ENCODE measurements at places on chromosomes 1 and 21.

GRCh38 chr1:235984041-235984825 is 80.7 kb downstream of the NID1 start:
- no peak for DNase-seq

DNA sequence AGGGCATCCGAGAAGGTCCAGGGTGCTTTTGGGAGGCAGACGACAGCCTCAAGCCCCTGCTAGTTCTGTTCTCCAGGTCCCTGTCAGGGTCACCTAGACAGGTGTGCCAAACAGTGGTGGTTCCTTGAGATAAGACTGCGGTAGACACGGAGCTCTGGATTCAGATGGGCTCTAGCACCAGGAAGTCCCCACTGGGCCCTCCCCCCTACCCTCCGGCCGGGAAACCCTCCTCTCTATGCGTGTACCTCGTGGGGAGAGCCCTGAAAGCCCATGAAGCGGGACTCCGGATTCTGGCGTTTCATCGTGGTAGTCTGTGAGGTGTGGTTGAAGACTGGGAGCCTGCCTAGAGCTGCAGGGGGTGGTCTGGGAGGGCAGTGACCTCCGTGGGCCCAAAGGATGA is 2.1 kb upstream of the KCNA2 start:
- no peak for DNase-seq

DNA sequence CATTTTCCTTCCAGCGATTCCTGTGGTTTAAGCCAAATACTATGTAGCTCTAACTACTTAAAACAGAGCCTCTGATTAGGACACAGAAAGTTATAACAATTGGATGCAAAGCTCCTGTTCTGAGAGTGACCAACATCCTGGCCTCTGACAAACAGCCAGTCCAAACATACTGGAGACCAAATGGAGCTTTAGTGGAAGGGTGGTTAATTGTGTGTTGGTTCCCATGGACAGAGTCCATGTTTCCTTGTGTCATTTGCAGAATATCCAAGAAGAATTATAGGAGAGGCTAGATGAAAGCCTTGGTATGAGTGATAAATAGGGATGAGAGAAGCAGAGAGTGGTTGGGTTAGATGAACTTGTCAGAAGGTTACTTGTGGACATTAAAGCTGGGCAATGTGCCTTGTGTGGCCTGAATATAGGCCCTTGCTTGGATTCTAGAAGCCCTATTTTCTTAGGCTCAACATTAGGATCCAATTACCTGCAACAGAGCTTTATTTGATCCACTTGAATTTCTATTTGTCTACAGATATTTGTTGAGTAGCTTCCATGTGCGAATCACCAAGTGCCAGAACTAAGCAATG is 180.5 kb upstream of the GORAB start:
- no peak for DNase-seq

- DNase-seq, result no peak
These were observed 11.8 kb downstream of the IER5 start for GRCh38 chr1:181100015-181100905.

DNA sequence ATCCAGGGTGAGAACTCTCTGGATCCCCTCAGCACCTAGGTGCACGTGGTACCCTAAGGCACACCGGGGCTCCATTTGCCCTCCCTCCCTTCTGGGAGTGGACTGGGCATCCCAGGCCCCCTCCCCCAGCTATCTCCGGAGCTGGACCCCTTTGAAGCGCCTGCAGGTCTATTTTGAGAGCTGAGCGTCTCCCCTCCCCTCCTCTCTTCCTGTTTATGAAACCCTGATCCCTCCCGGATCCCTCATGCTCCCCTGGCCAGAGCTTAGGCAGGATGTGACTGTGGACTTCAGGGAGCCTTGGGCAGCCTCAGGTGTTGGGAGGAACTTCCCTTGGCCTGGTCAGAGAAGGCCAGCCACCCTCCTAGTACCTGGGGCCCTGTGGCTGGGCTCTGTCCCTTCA is 10.2 kb downstream of the RPS6KA1 start:
- peak; percentile 20 for DNase-seq

- no peak for DNase-seq
These were observed 7.4 kb upstream of the DEGS1 start for GRCh38 chr1:224175617-224176016.

DNA sequence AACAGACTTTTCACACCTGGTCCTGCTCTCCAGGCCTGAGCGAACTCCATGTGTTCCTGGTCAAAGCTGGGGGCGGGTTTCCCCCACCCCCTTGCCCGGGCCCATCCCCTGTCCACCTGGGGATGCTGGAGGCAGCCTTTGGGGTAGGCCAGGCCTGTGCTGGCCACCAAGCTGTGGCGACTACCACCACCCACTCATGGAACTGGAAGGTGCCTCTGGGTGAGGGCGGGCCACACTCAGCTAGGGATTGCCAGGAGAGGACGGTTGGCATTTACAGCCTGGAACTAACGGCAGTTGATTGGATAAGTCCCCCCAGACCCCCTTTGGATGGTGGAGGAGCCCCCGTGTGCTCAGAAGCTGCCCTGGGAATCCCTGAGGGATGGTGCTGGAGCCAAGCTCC is 7.9 kb downstream of the S100B start:
- no peak for DNase-seq

DNA sequence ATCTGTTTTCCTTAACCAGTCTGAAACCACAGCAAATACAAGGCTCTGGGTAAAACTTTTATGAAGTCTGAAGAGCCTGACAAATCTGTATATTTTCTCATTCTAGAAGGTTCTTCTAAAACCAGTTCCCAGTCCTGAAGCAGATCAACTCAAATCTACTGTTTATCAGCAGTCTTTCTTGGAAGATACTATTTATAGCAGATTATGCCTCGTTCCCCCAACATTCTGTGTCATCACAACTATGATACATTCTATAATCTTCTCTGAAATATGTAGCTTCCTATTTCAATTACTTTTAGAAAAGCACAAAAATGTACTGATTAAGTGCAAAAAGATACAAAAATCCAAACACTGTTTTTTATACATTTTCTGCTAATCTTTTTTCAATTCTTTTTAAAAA is 67.5 kb downstream of the NIBAN1 start:
- no peak for DNase-seq

GRCh38 chr1:39960431-39960958 is 5.5 kb downstream of the MFSD2A start:
- DNase-seq, result peak; percentile 42

DNA sequence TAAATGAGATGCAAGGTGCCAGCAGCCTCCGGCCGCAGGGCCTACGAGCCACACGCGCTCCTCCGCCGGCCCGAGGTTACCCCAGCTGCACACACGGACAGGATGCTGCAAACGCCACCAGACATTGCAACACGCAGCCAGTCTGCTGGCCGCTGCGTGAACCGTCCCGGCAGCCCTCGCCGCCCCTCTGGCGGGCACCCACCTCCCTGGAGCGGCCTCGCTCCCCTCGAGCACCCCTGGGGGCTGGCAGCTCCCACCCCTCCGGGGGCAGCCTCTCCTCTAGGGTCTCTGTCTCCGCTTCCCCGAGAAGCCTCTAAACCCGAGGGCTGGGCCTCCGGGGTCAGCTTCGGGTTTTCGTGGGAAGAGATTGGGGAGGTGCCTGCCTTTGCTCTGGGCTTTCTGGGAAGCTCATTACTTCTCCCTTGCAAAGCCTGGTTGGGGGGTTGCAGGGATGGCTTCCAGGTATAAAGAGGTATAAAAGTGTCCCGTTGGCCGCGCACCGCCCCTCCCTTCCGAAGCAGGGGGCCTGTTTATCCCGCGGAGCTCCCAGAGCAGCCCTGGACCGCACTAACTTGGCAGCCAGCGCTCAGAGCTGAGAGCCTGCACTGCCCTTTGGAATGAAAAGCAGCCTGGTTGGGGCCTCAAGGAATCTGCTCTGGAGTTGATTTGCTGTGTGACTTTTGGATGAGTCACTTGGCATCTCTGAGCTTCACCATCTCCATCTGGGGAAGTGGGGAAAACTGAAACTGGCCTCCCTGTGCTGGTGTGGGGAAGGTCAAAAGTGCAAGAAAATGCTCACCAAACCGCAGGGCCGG is 21.8 kb downstream of the DHRS3 start:
- DNase-seq, result no peak

GRCh38 chr1:33547576-33547975 is 75.1 kb downstream of the ZSCAN20 start:
- DNase-seq, result no peak
